ENCODE measurements at places on chromosomes 2 and 18.
A peak's percentile ranks its signal among the peaks of the same experiment; 100 is the strongest.

DNA sequence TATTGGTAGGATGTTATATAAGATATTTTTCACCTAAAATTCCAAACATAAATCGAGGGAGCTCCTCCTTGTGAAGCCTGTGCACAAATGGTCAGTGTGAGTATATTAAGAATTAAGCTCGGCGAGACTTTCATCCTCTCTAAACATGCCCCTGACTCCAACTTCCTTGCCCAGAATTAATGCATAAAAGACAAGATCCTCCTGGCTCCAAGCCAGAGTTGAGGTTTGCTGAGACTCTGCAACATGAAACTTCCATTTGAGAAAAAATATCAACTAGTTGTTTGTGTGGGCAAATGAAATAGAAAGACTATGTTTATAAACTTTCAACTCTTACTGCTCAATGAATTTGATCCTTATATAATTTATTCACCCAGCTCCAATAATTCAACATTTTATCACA is 68.1 kb downstream of the CCDC178 start:
- no peak for DNase-seq

GRCh38 chr2:15050483-15050882 is 418.0 kb downstream of the LRATD1 start:
- DNase-seq = peak; percentile 88

DNA sequence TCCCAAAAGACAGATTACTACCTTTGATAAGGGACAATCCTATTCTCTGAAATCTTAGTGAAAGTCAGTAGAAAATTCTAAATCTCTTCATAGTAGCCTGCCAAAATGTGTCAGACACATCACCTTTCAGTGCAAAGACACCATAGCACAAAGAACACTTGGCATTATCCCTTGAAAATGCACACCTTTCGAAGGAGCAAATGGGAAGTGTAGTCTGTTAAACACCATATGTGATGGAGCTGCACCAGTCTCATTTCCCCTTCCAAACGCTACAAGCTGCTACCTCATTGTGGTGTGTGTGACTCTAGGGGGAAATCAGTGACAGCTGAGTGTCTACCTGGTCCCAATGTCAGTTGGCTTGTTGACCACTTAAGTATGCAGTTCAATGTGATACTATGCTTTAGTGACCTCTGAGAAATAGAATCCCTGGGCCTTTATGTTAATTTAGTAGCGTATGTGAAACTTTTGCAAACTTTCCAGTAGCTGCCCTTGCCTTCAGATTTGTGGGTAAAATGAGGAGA is 551.7 kb downstream of the ARHGAP15 start:
- DNase-seq = no peak

- no peak for DNase-seq
Observed at GRCh38 chr2:119477113-119477505, 45.5 kb downstream of the TMEM37 start.

DNA sequence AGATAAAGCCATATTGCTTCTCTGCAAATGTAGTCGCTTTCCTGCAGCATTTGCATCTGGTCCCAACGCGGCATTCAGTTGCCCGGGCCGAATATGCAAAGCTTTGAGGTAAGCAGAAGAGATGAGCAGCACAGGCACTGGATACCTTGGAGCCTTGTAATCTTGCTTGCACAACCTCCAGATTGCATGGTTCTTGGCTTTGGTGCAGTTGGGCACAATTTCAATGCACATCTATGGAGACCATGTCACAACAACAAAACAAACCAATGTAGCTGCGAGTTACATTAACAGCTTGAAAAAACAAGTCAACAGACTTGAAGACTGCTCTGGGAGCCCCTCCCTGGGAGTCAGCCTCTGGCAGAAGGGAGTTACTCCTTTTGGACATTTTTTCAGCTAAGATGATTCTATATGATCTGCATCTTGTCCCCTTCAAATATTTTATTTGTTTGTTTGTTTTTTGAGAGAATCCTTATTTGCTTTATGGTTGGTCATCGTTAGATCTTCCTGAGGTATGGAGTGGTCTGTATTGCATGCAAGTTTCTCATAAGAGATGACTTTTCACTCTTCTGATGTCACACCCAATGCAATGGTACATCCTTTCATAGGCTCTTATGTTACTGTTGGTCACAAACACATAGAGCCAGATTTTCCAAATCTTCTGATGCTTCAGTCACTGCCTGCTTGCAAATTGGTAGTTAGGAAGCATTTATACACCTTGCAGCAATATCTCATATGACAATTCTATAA is 113.5 kb downstream of the EFEMP1 start:
- DNase-seq = no peak

GRCh38 chr2:140814141-140814540 is 1316.7 kb downstream of the LRP1B start:
- DNase-seq = peak; percentile 48

- peak; percentile 78 for DNase-seq
Observed at GRCh38 chr2:216555274-216555673, 56.6 kb downstream of the RPL37A start.

GRCh38 chr2:68357605-68358337 is 7.3 kb upstream of the PLEK start:
- no peak for DNase-seq

GRCh38 chr2:178542569-178542968 is 62.3 kb downstream of the PLEKHA3 start:
- DNase-seq = no peak

- no peak for DNase-seq
Observed at GRCh38 chr2:9086465-9086864, 83.0 kb upstream of the MBOAT2 start.

- no peak for DNase-seq
Observed at GRCh38 chr2:217727801-217728200, 275.0 kb downstream of the TNS1 start.

GRCh38 chr2:204946892-204947291 is 401.6 kb downstream of the PARD3B start:
- no peak for DNase-seq

- DNase-seq = no peak
Observed at GRCh38 chr2:56502616-56503015, 318.8 kb downstream of the CCDC85A start.

GRCh38 chr2:152552888-152553287 is 164.4 kb downstream of the PRPF40A start:
- DNase-seq = no peak

GRCh38 chr2:230968921-230969658 is 26.8 kb upstream of the SPATA3 start:
- no peak for DNase-seq

- DNase-seq = no peak
Observed at GRCh38 chr2:237867465-237867864, 8.0 kb downstream of the RAMP1 start.

DNA sequence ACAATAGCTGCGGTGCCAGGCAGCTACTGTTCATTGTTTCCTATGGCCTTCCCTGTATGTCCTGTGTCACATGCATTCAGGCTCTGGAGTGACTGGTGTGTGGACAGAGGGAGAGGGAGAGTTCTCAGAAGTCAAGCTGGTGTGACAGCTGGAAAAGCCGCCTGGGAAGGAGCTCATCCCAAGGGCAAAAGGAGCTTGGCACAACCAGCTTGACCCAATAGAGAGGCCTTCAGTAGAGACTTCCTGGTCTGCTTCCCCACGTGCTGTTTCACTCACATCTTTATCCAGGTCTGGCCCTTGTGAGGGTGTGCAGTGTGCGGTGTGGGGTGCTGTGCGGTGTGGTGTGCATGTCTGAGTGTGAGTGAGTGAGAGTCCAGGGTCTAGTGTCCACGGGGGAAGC is 11.1 kb upstream of the NT5DC4 start:
- no peak for DNase-seq

DNA sequence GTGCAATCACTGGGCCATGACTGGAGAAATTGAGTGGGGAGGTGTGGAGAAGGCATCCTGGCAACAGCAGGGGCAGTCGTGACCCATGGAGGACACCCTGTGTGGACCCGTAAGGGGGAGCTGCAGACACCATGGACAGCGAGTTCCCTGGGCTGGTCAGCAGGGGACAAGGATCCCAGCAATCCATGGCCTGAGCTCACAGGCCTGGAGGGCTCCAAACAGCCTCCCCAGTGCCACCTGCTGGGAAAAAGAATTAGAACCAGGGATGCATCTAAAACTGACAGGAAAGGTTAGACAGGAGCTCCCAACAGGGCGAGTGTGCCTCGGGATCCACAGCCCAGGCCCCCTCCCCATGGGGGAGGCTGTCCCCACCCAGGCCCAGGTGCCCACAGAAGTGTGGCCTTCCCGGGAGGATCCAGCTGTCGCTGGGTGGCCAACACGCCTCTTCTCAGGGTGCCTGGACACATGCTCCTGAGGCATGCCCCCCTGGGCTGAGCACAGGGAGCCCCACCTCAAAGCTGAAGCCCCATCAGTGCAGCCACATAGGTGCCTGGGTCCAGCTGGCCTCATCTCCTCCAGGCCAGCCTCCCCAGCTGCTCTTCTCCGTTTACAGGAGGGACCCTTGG is 20.5 kb upstream of the KIF1A start:
- peak; percentile 9 for DNase-seq

DNA sequence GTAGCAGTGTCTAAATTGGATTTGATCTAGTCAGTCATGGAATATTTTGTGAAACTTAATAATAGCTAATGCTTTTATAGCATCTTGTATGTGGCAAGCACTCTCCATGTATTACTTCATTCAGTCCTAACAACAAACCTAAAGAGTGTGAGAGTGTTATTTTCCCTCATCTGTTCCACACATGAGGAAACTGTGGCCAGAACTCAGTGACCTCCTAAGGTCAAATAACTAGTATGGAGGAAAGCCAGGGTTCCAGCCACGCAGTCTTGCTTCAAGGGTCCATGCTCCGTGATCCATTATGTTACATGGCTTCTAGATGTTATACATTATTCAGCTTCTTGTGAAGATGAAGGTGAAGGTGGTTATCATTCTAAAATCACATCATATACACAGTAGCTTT is 45.5 kb downstream of the TWSG1 start:
- no peak for DNase-seq

DNA sequence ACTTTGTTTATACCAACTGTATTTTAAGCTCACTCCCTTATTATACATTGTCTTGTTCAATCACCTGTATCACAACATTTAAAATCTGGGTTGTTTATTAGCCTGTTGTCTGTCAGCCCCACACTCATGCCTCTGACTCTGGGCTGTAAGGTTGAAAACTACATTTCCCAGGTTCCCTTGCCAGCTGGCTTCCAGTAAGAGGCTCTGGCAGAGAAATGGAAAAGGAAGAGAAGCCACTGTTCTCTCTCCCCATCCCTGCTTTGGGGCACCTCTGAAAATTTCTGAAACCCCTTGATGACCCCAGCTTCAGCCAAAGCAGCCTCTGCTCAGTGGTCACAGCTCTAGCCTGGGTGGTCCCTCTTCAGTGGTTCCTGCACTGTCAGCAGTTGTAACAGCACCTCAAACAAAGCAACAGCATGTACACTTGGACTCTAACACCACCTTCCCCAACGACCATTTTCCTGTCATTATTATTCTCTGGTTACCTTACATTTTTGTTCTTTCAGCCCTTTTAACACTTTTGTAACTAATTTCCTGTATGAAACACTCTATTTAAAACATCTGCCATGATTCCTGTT is 108.9 kb upstream of the LGALSL start:
- no peak for DNase-seq

DNA sequence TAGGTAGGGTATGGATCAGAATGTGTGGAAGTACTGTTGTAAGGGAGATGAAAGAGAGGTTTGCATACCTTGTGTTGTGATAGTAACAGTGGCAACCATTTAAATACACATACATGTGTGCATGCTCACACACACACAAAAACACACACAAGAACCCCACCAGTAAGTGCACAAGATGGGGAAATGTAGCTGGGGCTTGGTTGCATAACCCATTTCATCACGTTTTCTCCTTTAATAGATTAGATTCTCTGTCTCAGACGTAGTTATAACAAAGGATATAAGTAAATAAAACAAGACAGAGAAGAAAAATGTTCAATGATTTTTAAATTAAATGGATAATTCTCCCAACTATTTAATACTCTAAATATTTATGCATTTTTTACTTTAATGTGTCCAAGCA is 13.4 kb downstream of the ARHGAP15 start:
- DNase-seq = no peak

DNA sequence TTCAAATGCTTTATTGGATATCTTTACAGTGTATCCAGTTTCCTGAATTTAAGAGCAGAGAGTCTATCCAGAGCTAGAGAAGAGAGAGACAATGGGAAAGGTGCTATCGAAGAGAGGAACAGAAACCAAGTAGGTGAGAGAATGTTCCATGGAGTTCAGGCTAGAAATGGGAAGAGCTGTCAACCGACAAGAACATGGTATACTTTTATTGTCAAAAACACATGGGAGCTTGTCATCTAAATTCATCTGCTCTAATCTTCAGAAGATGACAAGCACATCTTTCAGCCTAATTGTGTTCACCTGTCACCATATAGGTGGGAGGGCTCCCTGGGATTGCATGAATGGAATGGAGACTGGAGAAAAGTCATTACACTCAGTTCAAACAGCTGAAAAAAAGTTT is 690.4 kb upstream of the LRATD1 start:
- no peak for DNase-seq

- no peak for DNase-seq
Observed at GRCh38 chr2:108169982-108170625, 69.7 kb upstream of the SULT1C3 start.

GRCh38 chr18:41906528-41907146 is 48.4 kb upstream of the PIK3C3 start:
- DNase-seq = peak; percentile 57

DNA sequence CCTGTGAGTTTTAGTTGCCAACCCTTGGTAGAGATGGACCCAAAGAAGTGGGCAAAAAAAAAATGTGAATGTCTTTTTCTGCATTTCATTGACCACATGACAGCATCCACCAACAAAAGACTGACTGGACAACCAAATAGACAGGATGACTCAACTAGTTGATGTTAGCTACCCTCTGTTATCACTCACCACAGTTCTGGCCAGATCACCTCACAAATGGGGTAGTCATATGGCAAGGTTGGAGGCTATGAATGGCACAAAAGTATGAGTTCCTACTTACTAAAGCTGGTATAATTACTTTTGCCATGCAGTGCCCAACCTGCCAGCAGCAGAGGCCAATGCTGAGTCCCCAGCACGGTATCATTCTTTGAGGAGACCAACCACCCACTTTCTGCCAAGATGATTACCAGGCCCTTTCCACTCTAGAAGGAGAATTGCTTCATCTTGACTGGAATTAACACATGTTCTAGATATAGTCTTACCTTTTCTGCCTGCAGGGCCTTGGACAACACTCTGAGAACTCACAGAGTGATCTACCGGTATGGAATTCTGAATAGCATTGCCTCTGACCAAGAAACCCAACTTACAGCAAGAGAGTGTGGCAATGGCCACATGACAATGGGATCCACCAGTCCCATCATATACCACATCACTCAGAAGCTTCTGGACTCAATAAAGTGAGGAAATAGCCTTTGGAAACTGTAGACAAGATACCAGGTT is 20.1 kb upstream of the TCF7L1 start:
- DNase-seq = no peak

DNA sequence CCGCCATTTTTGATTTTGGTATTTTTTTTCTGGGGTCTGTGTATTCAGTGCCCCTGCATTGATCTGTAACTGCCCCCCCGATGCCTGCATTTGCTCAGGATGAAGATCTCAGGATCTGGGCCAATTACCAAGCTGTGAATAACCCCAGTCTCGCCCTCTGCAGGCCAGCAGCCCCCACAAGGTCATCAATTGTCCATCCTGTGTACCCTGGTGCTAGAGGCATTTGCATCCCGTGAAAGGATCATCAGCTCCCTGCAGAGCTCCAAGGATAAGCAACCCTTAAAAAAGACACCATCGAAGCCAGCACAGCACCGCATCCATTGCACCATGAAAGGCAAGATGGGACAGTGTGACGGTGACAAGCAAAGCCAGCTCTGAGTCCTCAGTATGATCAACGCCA is 154.1 kb upstream of the KLHL29 start:
- no peak for DNase-seq
